Effector memory CD8-positive, alpha-beta T cell (primary cell): ENCODE measurements at places on chromosomes 11 and 22.
A peak's percentile ranks its signal among the peaks of the same experiment; 100 is the strongest.

GRCh38 chr11:63832336-63832735 is 6.6 kb upstream of the MARK2 start:
- H3K27me3 ChIP-seq: no peaks in the 10 kb centered on the region
- H3K4me3 ChIP-seq: no peak overlapping the region
- H3K27ac ChIP-seq: no peak overlapping the region
- peaks cover 6% of the 10 kb centered on the region for H3K36me3 ChIP-seq
- DNase-seq: no peak
- peaks cover 4% of the 10 kb centered on the region for H3K4me1 ChIP-seq

DNA sequence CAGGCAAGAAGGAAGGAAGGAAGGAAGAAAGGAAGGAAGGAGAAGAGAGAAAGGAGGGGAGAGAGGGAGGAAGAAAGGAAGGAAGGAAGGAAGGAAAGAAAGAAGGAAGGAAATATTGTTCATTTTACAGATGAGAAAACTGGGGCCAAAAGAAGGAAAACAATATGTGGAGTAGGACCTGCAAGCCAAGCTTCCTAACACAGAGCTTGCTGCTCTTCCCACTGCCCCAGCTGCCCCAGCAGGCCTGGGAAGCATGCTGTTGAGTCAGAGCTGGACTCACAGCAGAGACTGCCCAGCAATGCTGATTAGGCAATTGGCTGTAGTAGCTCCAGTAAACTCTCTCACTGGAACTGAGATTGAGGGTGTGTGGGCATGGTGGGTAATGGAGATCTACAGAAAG is 42.6 kb upstream of the SMCO4 start:
- H3K27ac ChIP-seq: no peak overlapping the region
- peaks cover 56% of the 10 kb centered on the region for H3K27me3 ChIP-seq
- no peaks in the 10 kb centered on the region for H3K36me3 ChIP-seq
- H3K4me3 ChIP-seq: no peak overlapping the region

GRCh38 chr11:19359221-19360000 is 118.7 kb upstream of the E2F8 start:
- no peak overlapping the region for H3K27ac ChIP-seq
- H3K4me1 ChIP-seq: no peaks in the 10 kb centered on the region
- no peak for DNase-seq
- H3K27me3 ChIP-seq: peaks cover 27% of the 10 kb centered on the region

DNA sequence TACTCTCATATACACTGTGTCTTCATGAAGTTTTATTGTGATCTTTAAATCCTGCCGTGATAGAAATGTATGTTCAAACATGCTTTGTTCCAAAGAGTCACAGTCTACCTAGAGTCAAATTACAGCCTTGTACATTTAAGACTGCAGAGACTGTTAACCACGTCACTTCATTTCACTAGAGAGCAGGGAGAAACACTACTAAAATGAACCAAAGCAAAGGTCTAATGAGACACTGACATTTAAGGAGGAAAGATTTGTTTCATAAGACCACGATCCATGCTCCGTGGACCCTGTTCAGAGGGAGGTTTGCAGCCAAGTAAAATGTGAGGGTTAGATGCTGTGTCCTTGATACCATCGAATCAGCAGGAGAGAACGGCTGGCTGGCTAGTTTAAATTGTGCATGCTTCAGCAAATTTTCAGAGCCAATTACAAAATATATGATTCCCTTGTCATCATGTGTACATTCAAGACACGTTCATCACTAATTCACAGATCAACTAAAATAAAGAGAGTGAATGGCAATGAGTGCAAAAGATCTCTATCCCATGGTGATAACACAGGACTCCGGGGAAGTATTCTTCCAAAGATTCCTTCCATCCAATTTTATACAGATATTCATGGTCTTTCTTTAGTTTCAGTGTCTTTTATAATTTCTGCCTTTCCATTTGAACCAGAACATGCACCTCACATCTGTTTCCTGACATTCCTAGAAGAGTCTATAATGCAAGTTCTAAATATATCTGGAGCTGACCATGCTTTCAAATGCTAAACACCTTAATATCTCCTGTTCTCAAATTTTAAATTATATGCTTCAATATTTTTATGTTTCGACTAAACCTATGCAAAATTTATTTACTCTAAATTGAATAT is 960.9 kb upstream of the FAT3 start:
- H3K36me3 ChIP-seq: peaks cover 3% of the 10 kb centered on the region
- H3K27ac ChIP-seq: no peak overlapping the region
- H3K27me3 ChIP-seq: no peaks in the 10 kb centered on the region
- no peak for DNase-seq

GRCh38 chr11:37558619-37559210 is 960.7 kb upstream of the RAG2 start:
- no peak overlapping the region for H3K4me3 ChIP-seq
- H3K36me3 ChIP-seq: no peaks in the 10 kb centered on the region
- H3K27me3 ChIP-seq: no peaks in the 10 kb centered on the region
- no peak for DNase-seq
- no peaks in the 10 kb centered on the region for H3K4me1 ChIP-seq

DNA sequence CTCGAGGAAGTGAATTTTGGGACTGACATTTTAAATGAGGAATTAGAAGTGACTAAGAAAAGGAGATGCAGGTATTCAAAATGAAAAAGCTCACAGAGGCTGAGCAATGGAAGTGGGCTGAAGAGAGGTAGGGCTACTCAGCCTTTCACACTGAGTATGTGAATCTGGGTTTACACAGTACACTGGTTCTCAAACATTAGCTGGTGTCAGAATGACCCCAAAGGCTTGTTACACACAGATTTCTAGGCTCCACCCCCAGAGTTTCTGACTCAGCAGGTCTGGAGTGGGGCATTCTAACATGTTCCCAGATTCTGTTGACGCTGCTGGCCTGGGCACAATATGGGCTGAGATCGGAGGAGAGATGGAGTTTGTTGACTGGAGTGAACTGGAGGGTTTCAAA is 32.8 kb downstream of the CADM1 start:
- no peak overlapping the region for H3K4me3 ChIP-seq
- H3K27me3 ChIP-seq: no peaks in the 10 kb centered on the region
- no peaks in the 10 kb centered on the region for H3K36me3 ChIP-seq
- no peaks in the 10 kb centered on the region for H3K4me1 ChIP-seq

DNA sequence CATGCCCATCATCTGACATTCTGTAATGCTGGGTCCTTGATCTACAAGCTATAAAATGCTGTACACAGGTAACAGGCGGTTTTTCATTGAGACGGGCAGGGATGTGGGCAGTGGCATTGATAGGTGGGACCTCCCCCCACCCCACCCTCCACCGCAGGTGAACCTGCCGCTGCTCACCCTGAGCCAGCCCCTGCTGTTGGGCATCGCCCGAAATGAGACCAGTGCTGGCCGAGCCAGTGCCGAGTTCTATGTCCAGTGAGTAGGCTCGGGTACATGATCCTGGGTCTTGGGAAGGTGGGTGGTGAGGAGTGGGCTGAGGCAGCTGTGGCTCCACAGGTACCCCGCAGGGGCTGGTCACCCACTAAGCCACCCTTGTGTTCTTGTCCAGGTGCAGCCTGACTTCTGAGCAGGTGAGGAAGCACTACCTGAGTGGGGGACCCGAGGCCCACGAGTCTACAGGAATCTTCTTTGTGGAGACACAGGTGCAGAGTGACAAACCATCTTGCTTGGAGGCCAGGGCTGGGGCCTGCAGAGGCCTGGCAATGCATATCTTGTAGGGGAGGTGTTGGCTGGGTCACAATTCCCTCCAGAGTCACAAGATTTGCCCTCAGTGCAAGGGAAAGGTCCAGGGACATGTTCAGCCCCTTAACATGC is 1.1 kb upstream of the DNAJC4 start:
- H3K4me1 ChIP-seq: peaks cover 40% of the 10 kb centered on the region
- no peaks in the 10 kb centered on the region for H3K27me3 ChIP-seq

DNA sequence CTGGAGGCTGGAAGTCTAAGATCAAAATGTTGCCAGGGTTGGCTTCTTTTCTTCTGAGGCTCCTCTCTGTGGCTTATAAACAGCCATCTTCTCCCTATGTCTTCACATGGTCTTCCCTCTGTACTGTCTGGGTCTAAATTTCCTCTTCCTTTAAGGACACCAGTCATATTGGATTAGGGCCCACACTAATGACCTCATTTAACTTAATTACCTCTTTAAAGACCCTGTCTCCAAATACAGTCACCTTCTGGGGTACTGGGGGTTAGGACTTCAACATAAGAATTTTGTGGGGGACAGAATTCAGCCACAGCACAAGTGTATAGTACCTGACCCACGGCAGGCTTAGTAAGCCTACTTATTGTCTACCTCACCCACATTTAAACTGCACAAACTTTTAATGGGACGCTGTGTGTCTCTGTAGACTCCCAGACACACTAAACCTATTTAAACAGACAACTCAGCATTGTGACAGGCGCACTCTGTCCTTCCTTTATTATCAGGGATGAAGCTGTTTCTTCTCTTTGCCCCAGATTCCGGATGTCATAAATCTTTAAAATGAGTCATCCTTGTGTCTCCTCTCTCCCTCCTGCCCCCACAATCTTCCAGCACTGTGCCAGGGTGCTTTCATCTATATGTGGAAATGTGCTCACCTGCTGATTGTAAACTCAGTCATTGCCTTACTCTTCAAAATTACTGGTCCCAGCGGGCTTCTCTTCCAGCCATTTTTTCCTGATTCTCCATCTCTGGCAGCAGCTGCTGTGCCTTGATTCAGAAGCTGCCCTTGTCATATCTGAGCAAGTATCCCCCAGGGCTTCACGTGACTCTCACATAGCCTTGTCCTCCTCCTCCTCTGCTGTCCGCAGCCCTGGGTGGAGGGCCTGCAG is 5.4 kb upstream of the MAPK8IP1 start:
- DNase-seq: no peak
- no peaks in the 10 kb centered on the region for H3K27me3 ChIP-seq
- no peak overlapping the region for H3K27ac ChIP-seq
- H3K4me1 ChIP-seq: peaks cover 8% of the 10 kb centered on the region
- no peak overlapping the region for H3K4me3 ChIP-seq
- peaks cover 37% of the 10 kb centered on the region for H3K36me3 ChIP-seq

- H3K4me1 ChIP-seq: peaks cover 35% of the 10 kb centered on the region
- no peak for DNase-seq
- no peak overlapping the region for H3K4me3 ChIP-seq
- no peak overlapping the region for H3K27ac ChIP-seq
These were observed 7.5 kb upstream of the SOX10 start for GRCh38 chr22:37991731-37992442.

GRCh38 chr11:131677828-131678470 is 307.5 kb downstream of the NTM start:
- H3K27ac ChIP-seq: no peak overlapping the region
- no peak overlapping the region for H3K4me3 ChIP-seq
- DNase-seq: no peak

DNA sequence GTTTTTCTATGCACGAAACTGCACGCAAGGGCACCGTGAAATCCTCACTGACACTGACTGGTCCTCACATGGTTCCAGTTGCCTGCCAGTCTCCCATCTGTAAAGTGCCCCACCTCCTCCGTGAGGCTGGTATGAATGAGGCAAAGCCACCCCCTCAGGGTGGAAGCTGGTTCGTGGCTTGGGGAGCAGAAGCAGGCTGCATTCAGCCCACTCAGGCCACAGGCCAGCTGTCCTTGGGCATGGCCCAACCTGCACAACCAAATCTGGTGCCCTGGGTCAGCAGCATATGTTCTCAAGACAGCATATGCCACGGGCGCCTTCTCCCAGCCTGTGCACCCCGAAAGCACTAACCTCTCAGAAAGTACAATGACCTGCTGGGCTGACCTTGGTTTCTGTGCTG is 29.3 kb downstream of the SERPINH1 start:
- no peak for DNase-seq
- no peaks in the 10 kb centered on the region for H3K36me3 ChIP-seq

DNA sequence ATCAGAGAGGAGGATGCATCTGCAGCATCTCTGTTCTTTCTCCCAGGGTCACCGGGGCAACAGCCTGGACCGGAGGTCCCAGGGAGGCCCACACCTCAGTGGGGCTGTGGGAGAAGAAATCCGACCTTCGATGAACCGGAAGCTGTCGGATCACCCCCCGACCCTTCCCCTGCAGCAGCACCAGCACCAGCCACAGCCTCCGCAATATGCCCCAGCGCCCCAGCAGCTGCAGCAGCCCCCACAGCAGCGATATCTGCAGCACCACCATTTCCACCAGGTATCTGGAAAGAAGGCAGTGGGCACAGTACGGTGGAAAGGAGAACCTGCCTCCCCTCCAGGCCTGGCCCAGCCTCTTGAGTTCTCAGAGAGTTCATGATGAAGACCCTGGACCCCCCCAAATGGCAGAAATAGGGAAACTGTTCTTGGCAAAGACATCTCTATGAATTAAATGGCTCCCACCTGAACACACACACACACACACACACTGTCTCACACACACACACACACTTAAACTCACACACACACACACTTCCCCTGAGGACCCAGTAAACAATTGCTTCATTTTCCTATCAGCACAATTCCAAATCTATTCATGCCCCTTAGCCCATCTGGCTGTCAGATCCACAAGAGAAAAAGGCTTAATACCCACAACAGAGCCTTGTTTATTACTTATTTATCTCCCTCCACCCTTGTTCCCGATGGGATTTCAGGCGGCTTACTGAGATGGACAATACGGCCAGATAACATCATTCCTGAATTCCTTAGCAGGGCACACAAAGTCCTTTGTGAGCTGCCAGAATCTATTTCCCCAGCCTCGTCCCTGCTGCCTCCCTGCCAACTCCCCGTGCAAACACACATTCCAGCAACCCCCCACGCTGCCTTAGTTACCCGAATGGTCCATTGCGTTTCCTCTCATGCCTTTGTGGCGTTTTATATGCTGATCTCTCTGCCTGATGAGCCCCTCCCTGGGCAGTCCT is 8.1 kb downstream of the TMA7B start:
- no peak for DNase-seq
- H3K4me1 ChIP-seq: peaks cover 6% of the 10 kb centered on the region
- H3K27me3 ChIP-seq: no peaks in the 10 kb centered on the region
- no peak overlapping the region for H3K27ac ChIP-seq
- no peak overlapping the region for H3K4me3 ChIP-seq
- H3K36me3 ChIP-seq: peaks cover 95% of the 10 kb centered on the region

GRCh38 chr11:25536289-25536688 is 795.6 kb upstream of the ANO3 start:
- H3K4me3 ChIP-seq: no peak overlapping the region
- H3K27ac ChIP-seq: no peak overlapping the region
- DNase-seq: no peak
- no peaks in the 10 kb centered on the region for H3K4me1 ChIP-seq

GRCh38 chr11:117973503-117973860 is 12.7 kb upstream of the IL10RA start:
- H3K4me3 ChIP-seq: peak overlapping the region; percentile 42
- no peaks in the 10 kb centered on the region for H3K36me3 ChIP-seq
- peaks cover 65% of the 10 kb centered on the region for H3K4me1 ChIP-seq
- no peak for DNase-seq
- no peaks in the 10 kb centered on the region for H3K27me3 ChIP-seq

DNA sequence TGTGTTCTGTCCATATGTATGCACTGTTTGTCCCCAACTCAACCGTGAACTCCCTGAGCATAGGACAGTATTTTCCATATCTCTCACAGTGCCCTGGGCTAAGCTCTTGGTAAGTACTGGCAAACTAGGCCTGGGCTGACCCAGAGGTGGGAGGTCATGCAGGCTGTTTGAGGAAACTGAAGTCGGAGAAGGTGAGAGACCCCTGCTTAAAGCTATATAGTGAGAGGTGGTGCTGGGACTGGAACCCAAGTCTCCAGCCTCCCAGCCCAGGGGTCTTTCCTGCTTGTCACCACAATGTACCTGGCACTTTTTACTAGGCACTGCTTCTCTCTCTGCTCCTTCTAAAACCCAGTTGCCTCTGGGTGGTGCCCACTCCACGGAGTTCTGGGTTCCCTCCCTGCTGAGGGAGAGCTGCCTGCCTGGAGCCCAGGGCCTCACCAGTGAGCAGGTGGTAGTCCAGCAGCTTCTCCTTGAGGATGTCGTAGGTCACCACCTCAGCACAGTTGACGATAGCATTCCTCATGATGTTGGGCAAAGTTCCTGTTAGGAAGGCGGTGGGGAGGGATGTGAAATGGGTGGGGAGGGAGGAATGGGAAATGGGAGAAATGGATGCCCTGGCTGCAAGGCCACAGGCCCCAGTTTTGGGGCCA is 4.7 kb downstream of the UCP3 start:
- H3K4me1 ChIP-seq: peaks cover 37% of the 10 kb centered on the region
- peaks cover 4% of the 10 kb centered on the region for H3K36me3 ChIP-seq
- H3K4me3 ChIP-seq: no peak overlapping the region
- peak overlapping the region; percentile 89 for H3K27ac ChIP-seq
